HT-29 (cell line): ENCODE measurements at places on chromosomes 1 and 21.
A peak's percentile ranks its signal among the peaks of the same experiment; 100 is the strongest.

DNA sequence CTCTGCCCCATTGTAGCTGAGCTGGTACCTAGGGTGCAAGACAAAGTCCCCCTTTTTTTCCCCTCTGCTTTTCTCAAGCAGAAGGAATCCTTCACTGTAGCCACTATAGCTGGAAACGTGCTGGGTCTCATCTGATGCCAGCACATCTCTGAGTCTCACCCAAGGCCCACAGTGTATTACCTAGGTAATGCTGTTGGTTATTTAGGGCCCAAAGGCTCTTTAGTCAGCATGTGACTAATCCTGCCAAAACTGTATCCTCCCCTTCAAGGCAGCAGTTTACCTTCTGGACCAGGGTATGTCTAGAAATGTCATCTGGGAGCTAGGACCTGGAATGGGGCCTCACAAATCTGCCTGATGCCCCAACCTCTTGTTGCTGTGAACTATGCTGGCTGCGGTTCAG is 423.4 kb downstream of the NUF2 start:
- no peak for DNase-seq

GRCh38 chr21:36545776-36546511 is 66.0 kb upstream of the CLDN14 start:
- DNase-seq, result no peak

GRCh38 chr1:67346982-67347381 is 39.3 kb downstream of the IL12RB2 start:
- DNase-seq, result no peak

- no peak for DNase-seq
These were observed 14.4 kb downstream of the PCP4 start for GRCh38 chr21:39881661-39882060.

- DNase-seq, result no peak
These were observed 16.0 kb upstream of the PDE9A start for GRCh38 chr21:42637267-42638041.

DNA sequence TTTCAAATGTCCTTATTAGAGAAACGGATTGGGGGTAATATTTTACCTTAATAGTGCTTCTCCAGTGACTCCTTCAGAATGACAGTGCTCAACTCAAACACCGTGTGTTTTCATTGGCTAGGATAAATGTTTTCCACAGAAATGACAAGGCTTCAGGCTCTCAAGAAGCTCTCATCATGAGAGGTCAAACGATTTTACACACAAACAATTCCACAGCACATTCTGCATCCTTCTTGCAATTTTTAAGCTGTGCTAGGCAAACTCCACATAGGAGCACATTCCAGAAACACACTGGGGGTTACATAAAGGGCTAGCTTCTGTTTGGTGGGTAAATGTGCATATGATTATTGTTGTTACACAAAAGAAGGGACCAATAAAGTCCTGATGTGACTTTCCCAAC is 75.5 kb upstream of the IPO9 start:
- DNase-seq, result no peak

GRCh38 chr1:224080115-224080774 is 33.7 kb upstream of the FBXO28 start:
- peak; percentile 23 for DNase-seq

DNA sequence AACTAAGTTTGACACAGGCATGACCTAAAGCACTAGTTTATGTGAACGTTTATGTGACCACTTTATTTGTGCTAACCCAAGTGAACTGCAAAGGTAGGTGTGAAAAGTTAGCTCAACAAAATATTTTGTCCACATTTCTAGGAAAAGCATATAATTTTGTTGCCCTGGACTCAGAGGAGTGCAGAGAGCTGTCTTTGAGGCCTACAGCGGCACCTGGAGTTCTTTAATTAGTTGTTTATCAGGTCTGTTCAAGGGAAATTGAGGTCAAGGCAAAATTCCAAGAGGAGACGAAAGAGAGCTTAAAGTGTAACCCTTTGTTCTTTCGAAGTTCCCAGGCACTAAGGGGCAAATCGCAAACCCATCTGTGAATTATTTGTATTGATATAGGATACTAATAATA is 1.3 kb downstream of the GIPC2 start:
- peak; percentile 72 for DNase-seq

- DNase-seq, result no peak
These were observed 183.9 kb downstream of the C1orf94 start for GRCh38 chr1:34360574-34360973.

- no peak for DNase-seq
These were observed 276.0 kb upstream of the NR5A2 start for GRCh38 chr1:199751506-199751905.

GRCh38 chr1:160548960-160549664 is 26.1 kb upstream of the SLAMF6 start:
- DNase-seq, result no peak

GRCh38 chr21:42135386-42136052 is 64.4 kb downstream of the UMODL1 start:
- DNase-seq, result no peak

DNA sequence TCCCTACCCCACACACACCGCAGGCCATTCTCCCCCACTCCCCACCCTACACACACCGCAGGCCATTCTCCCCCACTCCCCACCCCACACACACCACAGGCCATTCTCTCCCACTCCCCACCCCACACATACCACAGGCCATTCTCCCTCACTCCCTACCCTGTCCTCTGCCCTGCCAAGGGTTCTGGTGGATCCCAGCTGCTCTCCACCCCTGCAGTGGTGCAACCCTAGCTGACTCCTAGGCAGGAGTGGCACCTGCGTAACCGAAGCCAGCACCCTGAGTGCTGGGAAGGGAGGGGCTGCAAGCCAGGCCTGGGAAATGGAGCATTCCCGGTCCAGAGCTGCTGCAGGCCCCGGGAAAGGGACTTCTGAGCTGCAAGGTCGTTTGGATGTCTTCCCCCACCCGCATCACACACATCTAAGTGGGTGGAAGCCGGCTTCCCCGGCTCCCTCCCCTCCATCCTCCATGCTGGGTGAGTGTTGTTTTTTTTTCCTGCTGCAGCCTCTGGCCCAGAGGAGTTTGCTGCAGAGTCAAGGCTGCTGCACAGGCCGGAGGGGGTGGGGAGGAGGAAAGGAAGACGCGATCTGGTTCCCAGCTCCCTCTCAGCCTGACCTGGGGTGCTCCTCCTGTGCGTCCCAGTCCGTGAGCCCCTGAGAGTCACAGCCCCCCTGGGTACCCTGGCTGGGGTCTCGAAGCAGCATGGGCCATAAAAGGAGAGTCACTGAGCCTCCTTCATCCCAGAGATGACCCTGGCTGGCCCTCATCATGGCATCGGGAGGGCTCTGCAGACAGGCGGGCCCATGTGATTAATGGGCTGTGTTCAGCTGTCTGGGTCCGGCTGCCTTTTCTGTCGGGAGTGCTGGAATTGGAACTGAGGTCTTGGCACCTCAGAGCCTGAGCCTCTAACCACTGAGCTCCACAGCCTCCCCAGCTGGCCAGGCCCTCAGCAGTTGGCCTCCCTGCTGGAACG is 16.1 kb downstream of the H6PD start:
- DNase-seq, result no peak

DNA sequence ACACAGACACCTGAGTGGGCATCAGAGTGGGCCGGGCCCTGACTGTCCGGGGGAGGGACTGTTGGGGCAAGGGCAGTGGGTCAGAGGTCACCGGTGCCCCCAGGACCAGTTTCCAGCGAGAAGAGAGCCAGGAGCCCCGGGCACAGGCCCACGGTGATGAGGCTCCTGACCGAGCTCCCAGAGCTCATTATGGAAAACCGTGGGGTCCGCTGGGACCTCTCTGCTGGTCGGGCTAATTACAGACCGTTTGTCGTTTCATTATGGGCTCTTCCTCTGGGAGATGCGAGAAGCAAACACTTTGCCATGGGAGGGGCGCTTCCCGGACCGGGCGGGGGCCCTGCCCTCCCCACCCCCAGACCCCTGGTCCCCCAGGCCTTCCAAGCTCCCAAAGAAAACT is 12.0 kb upstream of the TTLL10 start:
- DNase-seq, result no peak

DNA sequence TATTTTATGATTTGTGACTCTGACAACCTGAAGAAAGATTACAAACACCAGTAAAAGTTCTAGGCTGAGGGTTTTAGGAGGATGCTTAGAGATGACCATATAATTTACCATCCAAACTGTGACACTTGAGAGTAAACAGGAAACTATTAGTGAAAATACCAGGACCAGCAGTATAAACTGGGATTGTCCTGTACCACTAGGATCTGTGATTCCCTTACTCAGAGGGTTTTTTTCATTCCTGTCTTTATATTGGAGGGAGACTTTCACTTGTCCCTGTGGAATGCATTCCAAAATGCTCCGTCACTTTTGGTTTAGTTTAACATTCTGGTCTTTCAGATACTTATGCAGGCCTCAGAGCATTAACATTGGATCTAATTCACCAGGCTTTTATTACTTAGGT is 482.9 kb downstream of the PTBP2 start:
- DNase-seq, result no peak

DNA sequence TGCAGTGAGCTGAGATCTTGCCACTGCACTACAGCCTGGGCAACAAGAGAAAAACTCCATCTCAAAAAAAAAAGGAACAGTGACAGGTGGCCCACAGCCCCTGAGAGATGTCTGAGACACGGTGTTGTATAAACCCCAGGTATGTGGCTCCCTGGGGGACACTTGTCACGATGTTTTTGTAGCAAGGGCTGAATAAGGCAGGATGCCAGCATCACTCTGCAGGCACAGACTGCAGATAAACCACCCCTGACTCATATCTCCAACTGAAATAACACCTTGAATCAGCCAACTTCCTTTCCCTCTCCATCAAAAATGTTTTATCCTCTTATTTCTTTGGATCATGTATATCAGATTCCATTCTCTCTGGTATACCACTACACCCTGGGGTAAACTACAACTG is 52.5 kb downstream of the NMNAT2 start:
- no peak for DNase-seq

- peak; percentile 21 for DNase-seq
These were observed 34.1 kb downstream of the ACOT7 start for GRCh38 chr1:6359216-6360116.

GRCh38 chr1:42971841-42972291 is 13.2 kb upstream of the SLC2A1 start:
- peak; percentile 58 for DNase-seq

- no peak for DNase-seq
These were observed 47.8 kb downstream of the GADD45A start for GRCh38 chr1:67732750-67733151.
